Activated CD4-positive, alpha-beta memory T cell treated with anti-CD3 and anti-CD28 coated beads for 36 hours (primary cell): ENCODE measurements at places on chromosomes 5 and 9. TPM values are rescaled to one million over a fixed set of nuclear protein-coding genes. Genes with fewer than 3 reads are reported as not detected.

Gene SLC27A6
- not detected for total RNA-seq

Gene ARL14EPL
- not detected for total RNA-seq

Gene SPATA31C1
- total RNA-seq: not detected

Gene SLCO4C1
- 0.31 TPM for total RNA-seq

Gene SHISAL2B
- total RNA-seq: not detected
